ENCODE measurements at places on chromosomes 4 and X.

GRCh38 chr4:77601614-77602187 lies 3.9 kb upstream of the CXCL13 start:
- no peak for DNase-seq

- DNase-seq, result no peak
Observed at GRCh38 chr4:37905533-37906169, 14.8 kb downstream of the TBC1D1 start.

- DNase-seq, result no peak
Observed at GRCh38 chr4:5616331-5616950, 91.9 kb downstream of the EVC2 start.

DNA sequence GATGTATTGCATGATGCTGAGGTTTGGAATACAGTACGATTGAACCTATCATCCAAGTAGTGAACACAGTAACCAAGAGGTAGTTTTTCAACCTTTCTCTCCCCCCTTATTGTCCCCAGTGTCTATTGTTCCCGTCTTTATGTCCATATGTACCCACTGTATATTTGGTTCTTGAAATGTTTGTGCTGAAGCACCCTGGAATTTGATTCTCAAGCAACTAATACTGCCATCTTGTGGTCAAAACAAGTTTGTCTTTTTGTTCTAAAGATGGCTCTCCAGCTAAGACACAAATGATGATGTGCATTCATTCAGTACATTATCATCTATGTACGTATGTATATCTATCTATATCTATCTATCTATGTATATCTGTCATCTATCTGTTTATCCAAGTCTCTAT lies 33.5 kb upstream of the DCX start:
- DNase-seq, result no peak

DNA sequence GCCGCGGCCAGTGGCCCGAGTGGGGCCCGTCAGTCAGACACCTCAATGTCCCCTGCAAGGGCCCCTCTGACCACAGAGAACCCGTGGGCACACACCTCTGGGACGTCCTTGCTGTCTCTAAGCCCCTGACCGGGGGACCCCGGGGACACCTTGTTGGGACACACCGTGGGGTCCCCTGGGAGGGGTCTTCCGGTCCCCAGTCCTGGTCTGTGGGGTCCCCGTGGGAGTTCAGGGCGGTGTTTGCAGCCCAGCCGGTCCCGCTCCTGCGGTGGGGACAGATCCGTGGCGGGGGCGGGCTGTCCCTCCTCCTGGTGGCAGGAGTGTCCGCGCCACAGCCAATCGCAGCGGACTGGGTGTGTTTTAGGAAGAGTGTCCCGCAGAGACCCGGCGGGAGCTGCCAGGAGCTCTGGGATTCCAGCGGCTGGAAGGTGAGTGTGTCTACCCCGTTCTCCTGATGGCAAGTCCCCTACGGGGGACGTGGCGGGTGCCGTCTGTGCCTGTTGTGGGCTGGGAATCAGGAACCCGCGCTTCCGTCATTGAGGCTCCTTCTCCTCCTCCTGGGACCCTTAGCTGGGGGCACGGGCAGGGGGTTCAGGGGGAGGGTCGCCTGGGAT lies 5.1 kb upstream of the PLCXD1 start:
- no peak for DNase-seq

DNA sequence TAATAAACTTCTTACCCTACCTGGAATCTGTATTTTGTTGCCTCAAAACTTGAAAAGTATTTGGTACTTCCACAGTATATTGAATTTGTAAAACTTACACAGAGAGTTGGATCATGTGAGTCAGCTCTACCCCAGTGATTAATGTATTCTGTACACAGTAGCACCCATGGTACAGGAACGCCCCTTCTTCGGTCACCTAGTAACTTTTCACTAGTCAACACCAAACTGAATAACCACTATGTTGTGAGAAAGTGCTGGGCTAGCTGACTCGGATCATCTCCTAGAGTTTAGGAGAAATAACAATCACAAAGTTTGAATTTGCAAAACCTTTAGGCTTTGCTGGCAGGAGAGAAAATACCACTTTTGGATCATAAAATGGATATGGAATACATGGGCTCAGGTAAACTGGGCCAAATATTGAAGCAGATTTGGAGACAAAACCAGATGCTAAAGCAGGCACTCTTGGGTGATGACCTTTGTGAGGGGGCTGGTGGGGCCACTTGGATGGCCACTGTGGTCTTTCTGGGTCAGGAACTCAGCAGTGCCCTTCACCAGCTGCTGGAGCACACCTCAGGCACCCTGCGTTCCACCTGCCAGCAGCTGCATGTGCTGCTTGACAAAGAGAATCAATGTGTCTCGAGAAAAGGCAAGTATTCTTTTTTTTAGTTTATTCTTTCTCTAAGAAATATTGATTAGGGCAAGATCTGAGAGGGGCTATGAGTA lies at the start of gene DTHD1:
TSS of gene DTHD1 (plus strand) at position 233 of the 723 bp plus-strand sequence. CDS start at position 376, 143 bp downstream.
- DNase-seq, result no peak

DNA sequence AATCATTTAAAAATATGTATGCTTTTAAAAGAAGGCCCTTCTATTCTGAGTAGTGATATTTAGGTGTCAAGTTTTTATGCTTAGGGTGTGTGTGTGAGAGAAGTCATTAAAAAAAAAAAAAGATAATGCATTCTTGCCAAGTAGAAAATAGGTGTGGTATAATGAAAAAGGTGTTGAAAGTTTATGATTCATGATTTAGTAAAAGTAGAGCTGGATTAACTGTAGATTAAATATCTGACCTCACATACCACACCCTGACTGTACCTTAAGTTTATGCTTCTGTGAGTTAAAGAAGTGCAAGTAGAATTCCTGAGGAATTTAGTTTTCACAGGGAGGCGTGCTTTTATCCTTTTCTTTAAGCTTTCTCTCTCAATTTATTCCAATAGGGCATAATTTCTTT lies 71.1 kb downstream of the BMPR1B start:
- no peak for DNase-seq

DNA sequence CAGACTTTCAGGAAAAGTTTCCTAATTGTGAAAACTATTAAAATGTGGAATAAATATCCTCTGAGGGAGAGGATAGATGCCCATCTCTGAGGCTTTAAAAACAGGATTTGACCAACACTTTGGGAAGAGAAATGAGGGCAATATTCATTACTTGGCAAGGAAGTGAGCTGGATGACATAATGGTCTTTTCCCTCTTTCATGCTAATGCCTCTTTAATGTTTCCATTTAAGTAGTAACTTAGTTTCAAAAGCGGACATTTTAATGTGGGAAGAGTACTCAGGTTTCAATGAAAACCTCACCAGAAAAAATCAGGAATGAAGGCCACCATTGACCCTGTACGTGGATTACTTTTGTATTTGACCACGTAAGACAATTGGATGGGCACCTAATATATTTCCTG lies 503.3 kb downstream of the ANKRD50 start:
- no peak for DNase-seq

DNA sequence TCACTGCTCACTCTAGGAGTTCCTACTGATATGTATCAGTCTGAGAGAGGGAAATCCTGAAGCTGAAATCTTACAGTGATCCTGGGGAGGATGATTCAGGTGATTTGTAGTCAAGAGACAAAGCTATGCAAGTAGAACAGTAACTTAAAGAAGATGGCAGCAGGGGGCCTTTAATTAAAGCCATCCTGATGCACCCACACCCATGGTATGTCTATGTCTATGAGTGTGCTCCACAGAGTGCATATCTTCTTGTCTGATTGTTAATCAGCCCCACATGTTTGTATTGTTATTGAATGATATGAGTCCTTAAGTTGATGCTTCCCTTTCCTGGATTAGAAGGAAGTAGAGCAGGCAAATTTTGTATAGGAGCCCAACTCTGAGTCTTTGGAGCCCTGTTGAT lies 78.8 kb downstream of the NHS start:
- DNase-seq, result no peak

- no peak for DNase-seq
Observed at GRCh38 chr4:53113431-53114225, 251.5 kb downstream of the RASL11B start.

- DNase-seq, result no peak
Observed at GRCh38 chr4:154982187-154983047, 201.3 kb downstream of the RBM46 start.

DNA sequence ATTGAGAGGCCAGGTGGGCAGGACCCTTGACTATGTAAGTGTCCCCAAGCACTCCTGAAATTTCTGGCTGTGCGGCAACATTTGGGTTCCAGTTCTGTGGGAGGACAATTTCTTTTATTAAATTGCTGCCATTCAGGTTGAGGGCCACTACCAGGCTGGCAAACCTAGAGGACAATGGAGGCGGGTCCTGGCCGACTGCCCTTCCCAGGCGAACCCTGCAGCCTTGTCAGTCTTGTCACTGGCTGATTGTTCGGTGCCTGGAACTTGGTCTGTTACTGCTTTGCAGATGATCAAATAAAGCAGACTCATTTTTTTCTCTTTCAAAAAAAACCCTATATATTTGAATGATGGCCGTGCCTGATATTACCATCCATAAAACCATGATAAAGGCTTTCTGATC lies 6.6 kb upstream of the TMEM128 start:
- DNase-seq, result no peak

DNA sequence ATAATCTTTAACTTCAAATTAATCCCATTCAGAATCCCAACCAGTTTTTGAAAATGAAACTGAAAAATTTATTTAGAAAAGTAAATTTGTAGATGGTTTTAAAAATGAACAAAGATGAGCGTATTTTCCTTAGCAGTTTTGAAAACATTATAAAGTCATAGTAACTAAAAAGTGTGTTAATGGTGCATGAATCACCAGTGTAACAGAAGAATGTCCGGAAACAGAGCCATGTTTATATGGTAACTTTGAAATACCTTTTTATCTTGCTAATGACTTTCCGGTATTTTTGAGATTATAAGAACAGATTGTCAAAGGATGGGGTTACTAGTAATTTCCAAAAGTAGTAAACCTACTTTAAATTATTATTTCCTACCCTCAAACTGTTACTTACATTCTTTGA lies 145.9 kb downstream of the IRS4 start:
- no peak for DNase-seq

DNA sequence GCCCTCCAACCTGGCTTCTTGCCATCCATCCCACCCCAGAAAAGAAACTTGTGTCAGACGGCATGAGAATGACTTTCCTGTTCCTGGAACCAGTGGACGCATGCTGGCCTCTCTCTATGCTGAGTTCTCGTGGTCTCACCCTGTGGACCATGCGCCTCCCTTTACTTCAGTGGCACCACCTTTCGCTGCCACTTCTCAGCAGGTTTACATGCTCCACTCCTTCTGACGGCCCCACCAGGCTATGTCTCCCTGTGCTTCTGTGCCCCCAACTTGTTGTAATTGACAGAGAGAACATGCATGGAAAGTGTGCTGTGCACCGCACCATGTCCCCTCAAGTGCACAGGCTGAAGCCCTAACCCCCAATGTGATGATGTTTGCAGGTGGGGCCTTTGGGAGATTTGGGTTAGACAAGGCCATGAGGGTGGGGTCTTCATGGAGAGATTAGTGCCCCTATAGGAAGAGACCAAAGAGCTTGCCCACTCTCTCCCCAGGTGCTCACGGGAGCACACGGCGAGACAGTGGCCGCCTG lies 3.1 kb upstream of the PPP2R2C start:
- DNase-seq, result no peak

DNA sequence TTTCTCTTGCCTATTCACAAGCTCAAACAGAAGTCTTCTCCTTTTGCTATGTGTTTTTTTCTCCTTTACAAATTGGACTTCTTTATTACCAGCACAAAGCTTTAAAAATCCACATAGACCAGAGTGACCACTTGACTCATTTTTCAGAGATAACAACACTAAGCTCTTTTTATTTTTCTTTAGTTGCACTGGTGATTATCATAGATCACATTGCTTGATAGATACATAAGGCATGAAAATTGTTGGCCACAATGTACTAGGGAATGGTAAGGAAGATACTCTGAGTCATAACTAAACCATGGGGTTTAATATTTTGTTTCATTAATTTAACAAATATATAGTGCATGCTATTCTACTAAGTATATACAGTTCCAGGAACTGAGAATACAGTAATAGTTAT lies 159.0 kb downstream of the GASK1B start:
- no peak for DNase-seq

- no peak for DNase-seq
Observed at GRCh38 chr4:104677116-104677515, 182.4 kb upstream of the CXXC4 start.

- DNase-seq, result no peak
Observed at GRCh38 chr4:184471881-184472613, 2.3 kb downstream of the IRF2 start.

- no peak for DNase-seq
Observed at GRCh38 chr4:113407409-113407808, 354.1 kb downstream of the CAMK2D start.

DNA sequence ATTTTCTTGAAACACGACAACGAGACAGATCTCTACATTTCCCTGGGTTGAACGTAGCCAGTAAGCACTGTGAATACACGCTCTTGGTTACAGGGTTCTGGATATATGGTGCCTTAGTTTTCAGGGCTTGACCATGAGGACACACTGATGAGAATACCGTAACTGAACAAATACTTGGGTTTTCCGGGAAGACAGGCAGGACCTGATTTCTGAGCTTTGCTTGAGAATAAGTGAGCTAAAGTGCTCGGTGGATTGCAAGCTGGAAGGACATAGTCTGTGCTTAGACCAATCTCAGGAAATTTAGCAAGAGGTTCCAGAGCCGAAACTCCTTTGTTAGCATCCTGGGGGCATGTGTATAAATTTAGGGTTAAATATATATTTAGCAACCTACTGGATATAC lies 876 bp upstream of the TACR3 start:
- no peak for DNase-seq

DNA sequence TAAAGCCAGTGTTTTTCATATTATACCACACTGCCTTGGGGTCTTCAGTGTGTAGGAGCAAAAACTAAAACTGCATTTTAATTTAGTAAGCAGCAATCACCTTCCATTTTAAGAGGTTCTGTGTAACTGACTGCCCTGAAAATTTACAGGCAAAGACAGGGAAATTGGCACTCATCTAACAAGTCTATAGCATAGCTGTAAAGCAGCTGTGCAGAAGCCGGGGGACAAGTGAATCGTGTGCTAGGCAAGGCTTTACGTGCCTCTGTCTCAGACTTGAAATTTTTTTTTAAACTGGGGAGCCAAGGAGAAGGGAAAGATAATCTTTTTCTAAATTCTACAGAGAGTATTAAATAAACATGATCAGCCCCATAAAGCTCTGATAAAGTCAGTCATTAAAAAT lies 39.7 kb downstream of the TSPAN5 start:
- no peak for DNase-seq

DNA sequence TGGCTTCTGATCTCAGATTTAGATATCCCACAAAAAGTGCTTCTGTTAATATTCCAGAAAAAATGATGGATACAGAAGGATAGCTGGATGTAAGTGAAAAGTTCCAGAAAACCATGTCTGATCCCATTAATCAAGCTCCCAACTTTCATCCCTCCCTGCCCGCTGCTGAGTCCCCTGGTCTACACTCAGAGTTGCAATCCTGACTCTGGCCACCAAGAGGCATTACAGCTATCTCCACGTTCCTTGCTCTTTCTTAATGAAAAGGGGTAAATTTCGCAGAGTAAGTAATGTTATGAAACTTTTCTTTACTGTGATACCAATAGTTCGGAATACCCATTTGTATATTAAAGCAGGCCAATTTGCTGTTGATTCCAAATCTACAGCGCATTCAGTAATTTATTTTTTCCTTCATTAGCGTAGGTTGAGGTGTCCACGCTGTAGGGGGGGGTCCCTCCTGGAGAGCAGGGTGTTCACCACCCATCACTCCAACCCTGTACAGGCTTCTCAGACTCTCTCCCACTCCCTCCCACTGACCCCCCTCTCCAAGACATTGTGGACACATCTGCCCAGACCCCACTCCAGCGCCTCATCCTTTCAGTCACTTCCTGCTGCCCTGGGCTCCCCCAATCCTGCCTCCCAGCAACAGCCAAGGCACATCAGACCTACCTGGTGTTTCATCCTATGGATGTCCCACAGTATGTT lies 55.1 kb downstream of the RAB40A start:
- no peak for DNase-seq
